NCI-H2081 (cell line): ENCODE measurements at places on chromosomes 5 and 9.

DNA sequence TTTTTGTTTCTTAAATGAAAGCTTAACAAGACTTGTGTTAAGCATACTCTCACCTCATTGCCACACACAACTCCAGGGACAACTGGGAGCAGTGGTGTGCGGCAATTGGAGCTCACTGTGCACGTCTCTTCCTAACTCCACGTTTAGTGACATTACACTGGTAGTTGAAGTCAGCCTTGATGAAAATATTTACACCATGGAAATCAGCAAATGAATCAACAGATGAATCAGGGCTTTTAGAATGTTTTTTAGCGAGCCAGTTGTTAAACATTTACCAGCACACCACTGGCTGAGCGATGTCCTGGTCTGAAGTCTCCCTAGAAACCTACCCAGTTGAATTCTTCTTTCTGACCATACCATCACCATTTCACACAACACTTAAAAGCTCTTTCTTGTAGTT is 67.3 kb downstream of the KLHL3 start:
- no peak for DNase-seq

- DNase-seq = no peak
These were observed 491.8 kb downstream of the ANXA1 start for GRCh38 chr9:73643379-73644013.

DNA sequence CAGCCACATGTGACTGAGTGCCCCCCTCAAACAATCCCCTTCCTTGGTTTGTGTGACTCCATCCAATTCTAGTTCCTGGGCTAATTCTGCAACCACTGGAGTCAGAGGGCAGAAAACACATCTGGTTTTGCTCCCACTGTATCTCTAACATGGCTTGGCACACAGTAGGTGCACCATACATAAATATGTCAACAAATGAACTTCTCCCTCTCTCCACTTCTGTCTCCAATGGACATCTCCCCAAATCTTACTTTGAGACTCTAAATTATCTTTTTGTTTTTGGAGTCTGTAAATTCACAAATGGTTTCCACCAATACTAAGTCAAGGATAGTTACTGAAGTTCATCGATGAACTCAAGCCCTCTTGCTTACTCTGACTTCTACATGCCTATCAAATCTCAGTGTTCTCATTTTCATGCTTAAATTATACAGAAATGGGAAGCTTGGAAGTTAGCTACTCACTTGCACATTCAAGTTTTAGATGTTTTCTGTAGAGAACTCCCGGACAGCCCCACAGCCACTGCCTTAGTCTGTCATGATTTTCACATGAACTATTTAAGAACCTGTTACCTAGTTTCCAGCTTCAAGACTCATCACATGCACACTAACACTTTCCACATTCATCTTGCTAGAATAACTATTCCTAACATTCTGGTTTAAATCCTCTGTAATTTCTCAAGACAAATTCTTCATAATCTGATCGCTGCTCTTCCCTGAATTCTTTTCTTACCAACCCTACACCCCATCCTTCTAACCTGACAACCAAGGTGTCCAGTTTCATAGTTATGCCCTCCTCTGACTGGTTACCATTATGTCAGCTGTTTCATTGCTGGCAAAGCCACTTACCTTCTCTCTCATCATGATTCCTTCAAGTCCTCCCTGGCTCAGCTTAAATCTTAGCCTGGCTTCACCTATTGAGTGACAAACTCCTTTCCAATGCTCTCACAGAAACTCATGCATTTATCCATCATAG is 6.0 kb downstream of the RPL37 start:
- DNase-seq = no peak

DNA sequence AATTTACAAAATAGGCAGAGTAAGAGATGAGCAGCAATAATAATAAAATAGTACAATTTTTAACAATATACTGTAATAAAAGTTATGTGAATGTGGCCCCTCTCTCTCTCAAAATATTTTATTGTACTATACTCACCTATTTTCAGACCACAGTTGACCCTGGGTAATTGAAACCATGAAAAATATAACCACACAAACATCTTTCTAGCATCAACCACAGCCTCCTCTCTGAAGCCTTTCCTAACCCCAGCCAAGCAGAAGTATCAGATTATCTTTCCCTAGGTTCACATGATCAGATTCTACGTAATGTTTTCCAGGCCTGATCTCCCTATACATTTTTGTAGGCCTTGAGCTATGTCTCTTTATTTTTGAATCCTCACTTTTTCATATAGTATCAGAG is 35.2 kb downstream of the DNAH5 start:
- DNase-seq = no peak

- DNase-seq = no peak
These were observed 59.1 kb downstream of the BOD1 start for GRCh38 chr5:173557123-173557903.

DNA sequence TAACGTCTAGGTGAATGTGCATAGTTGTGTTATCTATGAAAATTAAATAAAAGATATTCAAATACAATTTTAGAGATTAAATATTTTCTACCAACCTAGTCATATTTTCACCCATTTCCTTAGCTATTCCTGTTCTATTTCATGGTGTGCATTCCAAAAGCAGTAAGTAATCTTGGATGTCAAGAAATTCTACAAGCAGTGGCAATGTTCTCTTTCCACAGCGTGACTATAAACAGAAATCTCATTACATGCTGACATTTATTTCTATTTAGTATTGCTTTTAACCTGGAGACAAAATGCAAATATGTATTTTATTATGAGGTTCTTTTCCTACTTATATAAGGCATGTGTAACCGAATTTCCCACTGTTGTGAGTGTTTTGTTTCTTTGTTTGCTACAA is 510.0 kb downstream of the ACTL7B start:
- no peak for DNase-seq

DNA sequence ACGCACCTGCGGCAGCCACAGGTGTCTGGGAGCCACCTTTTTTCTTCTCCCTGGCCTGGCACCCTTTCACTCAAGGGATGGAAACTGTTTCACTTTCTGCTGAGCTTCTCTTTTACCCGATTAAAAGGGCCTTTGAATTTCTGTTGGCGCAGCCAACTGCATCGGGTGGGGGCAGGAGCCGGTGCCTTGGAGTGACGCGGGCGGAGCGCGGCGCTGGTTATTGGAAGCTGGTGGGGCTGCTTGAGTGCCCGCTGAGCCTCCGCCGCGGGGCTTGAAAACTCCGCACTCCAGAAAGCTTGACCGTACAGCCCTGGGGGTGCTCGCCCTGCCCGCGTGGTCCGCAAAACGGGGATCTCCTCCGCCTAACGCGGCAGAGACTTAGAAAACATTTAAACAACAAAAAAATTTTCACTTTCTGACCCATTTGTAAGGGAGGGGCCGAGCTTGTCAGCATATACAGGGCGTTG is 52.0 kb upstream of the TJP2 start:
- peak; percentile 69 for DNase-seq

DNA sequence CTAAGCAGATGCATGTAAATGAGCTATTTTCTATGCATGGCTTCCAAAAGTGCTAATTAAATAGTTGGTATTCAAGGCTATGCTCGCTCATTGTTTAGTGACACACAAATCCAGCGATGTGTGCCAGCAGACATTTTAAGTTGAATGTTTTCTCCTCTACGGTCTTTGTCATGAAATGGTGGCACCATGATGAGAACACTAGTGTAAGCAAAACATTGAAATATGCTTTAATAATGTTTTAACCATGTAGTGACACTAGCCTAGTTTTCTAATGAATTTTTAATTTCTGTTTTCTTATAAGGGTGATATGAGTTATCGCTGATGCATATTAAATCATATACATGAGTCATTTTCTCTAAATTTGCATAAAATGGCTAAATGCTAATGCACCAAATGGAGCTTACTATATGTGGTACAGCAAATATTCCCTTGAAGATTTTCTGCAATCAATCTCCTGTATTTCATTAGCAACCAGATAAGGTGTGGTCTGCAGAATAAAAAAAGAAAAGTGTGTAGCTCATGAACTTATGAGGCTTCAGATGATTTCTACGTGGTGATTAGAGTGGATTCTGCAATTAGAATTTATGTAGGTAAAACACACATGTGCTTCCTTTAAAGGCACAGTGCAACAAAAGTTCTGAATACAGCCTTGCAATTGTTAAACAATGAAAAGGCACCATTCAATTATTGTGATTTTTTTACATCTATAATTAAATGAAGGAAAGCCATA is 226.6 kb downstream of the MEF2C start:
- DNase-seq = no peak

DNA sequence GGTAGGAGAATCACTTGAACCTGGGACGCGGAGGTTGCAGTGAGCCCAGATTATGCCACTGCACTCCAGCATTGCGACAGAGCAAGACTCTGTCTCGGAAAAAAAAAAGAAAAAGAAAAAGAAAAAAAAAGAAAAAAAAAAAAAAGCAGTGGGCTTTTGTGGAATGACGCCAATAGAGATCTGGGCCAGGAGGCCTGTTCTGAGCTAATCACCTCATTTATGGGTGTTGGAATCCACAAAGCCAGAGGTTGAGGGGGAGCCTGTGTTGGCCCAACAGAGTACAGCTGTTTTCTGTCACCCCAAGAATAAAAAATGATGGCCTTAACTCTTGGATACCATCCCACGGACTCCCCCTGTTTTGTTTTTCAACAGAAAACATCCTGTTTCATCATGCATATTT is 18.5 kb downstream of the OSTF1 start:
- no peak for DNase-seq

DNA sequence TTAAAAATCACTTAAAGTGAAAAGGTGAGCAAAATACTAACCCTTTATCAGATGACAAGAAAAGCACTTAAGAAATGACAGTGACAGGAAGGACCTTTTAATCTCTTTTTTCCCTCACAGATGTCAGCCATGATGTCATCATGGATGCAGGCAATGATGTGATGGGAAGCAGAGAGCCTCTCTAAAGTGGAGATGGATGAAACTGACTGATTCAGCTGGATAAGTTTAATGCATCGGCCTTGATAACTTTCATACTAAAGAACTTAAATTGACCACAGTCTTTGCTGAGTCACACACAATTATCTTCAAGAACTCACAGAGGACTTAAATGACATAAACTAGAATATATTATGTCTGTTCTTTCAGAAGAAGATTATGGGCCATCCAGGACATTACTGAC is 153.2 kb upstream of the FGF10 start:
- DNase-seq = no peak

- peak; percentile 32 for DNase-seq
These were observed 103.7 kb upstream of the TLX3 start for GRCh38 chr5:171205375-171205774.

GRCh38 chr9:89185980-89186379 is 7.4 kb upstream of the SHC3 start:
- DNase-seq = no peak

GRCh38 chr5:151128817-151129216 is 28.8 kb downstream of the ANXA6 start:
- no peak for DNase-seq

DNA sequence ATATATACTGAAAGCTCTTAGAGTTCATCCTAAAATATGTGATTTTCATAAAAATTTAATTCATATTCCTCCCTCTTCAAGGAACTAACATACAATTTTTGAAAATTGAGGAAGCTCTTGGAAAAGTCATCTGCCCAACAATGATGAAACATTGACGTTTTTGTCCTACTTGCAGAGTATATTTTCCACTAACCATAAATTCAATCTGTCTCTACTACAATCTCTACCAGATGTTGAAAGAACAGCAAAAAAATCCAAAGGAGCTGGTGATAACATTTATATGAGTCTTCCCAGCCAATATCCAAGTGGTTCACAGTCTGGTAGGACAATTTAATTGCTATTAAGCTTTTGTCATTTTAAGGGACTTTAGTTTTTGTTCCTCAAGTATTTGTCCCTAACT is 81.1 kb upstream of the NR3C1 start:
- DNase-seq = no peak

DNA sequence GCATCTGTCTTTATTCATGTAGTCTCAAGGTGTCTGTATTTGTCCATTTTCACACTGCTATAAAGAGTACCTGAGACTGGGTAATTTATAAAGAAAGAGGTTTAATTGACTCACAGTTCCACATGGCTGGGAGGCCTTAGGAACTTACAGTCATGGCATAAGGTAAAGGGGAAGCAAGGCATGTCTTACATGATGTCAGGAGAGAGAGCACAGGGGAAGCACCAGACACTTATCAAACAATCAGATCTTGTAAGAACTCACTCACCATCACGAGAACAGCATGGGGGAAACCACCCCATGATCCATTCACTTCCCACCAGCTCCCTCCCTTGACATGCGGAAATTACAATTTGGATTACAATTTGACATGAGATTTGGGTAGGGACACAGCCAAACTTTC is 44.2 kb downstream of the NLN start:
- DNase-seq = no peak

- DNase-seq = peak; percentile 27
These were observed 4.5 kb downstream of the TYRP1 start for GRCh38 chr9:12697719-12698118.

DNA sequence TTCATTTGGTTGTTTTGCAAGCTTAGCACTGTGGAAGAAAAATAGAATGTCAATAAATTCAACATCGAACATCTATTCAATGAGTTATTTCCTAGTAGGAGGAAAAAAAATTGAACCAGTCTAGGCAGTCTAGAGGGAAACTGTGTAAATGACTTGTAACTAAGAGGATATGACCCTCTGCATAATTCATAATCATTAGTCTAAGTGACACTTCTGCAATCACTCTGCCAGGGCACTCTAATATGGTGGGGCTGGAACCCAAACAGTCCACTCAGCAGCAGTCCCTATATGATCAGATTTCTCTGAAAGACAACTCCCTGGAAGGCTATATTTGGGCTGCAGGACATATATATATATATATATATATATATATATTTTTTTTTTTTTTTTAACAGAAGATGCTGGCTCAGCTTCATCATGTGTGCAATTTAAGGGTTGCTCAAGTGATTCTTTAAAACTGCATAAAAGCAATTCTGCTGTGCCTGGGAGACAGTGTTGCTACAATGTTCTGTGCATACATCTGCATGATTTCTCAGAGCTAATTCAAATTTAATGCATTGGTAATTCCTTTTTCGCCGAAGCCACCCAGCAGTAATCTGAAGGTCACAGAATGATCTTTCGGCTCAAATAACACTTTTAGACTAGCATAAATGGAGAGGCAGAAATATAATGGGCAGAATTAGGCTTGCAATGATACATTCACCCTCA is 482.1 kb upstream of the ZNF608 start:
- DNase-seq = no peak

- DNase-seq = no peak
These were observed 78.7 kb upstream of the ASS1 start for GRCh38 chr9:130366072-130366471.

DNA sequence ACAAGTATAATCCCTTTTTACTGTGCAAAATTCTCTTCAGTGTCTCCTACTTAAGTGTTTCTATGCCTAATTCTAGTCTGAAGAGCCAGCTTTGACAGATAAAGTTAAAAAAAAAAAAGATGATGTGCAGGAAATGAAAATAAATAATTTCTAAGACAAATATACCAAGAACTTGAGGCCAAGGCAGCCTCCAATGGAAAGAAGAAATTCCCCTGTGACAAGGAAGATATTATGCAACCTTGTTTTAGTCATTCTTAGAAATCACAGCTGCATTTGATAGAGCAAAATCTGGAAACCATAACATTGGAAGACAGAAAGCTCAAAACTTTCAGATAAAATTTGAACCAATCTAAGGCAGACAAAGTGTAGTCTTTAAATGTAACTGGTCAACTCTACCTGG is 375.9 kb upstream of the TLE4 start:
- no peak for DNase-seq

GRCh38 chr5:170368586-170368985 is 20.6 kb downstream of the KCNMB1 start:
- no peak for DNase-seq

- no peak for DNase-seq
These were observed 106.0 kb downstream of the FRMD3 start for GRCh38 chr9:83432104-83432627.
